ENCODE measurements at places on chromosomes 11 and 22. TPM values are rescaled to one million over a fixed set of nuclear protein-coding genes. Genes with fewer than 3 reads are reported as not detected.

The RPL27A gene
- 1,112 TPM for total RNA-seq

The SSTR3 gene
- total RNA-seq: not detected

The CYTH4 gene
- total RNA-seq: 0.17 TPM

The GLYATL1 gene
- total RNA-seq: 1.3 TPM
